ENCODE measurements at places on chromosomes 3 and 15. TPM values are rescaled to one million over a fixed set of nuclear protein-coding genes. Genes with fewer than 3 reads are reported as not detected.

Gene FSD2
- not detected for total RNA-seq

Gene PRSS50
- total RNA-seq, result not detected

Gene STOML1
- 12.5 TPM for total RNA-seq

Gene FEZF2
- total RNA-seq, result not detected

Gene ABCF3
- total RNA-seq, result 64.9 TPM

Gene HCLS1
- 7.2 TPM for total RNA-seq

Gene C3orf49
- not detected for total RNA-seq

Gene UNC13C
- not detected for total RNA-seq

Gene CLDN11
- total RNA-seq, result 563 TPM

Gene TSC22D2
- 6.1 TPM for total RNA-seq

Gene FOXB1
- total RNA-seq, result not detected

Gene ITIH3
- total RNA-seq, result 0.09 TPM

Gene TMCO5A
- not detected for total RNA-seq

Gene THAP10
- total RNA-seq, result 1.0 TPM

Gene GABRR3
- 0.09 TPM for total RNA-seq

Gene SNTN
- total RNA-seq, result not detected

Gene CLDN16
- total RNA-seq, result under 0.01 TPM

Gene THSD4
- total RNA-seq, result 33.8 TPM

Gene SLC2A2
- total RNA-seq, result 0.09 TPM

Gene ROBO1
- total RNA-seq, result 98.5 TPM

Gene CNBP
- total RNA-seq, result 277 TPM

Gene CXCR6
- 0.28 TPM for total RNA-seq

Gene CLDN1
- 0.18 TPM for total RNA-seq

Gene PLXNB1
- 24.6 TPM for total RNA-seq

Gene TICRR
- total RNA-seq, result 0.28 TPM

Gene SLC22A14
- total RNA-seq, result under 0.01 TPM

Gene DPPA2
- not detected for total RNA-seq

Gene SLC28A2
- not detected for total RNA-seq

Gene COL6A5
- not detected for total RNA-seq

Gene DUOX1
- total RNA-seq, result under 0.01 TPM

Gene ECT2
- total RNA-seq, result 14.9 TPM

Gene IL20RB
- 2.7 TPM for total RNA-seq

Gene ICE2
- 27.1 TPM for total RNA-seq

Gene SLC35A5
- 19.6 TPM for total RNA-seq

Gene ARPIN
- total RNA-seq, result 9.8 TPM
